ENCODE measurements at places on chromosomes 2 and 18.

DNA sequence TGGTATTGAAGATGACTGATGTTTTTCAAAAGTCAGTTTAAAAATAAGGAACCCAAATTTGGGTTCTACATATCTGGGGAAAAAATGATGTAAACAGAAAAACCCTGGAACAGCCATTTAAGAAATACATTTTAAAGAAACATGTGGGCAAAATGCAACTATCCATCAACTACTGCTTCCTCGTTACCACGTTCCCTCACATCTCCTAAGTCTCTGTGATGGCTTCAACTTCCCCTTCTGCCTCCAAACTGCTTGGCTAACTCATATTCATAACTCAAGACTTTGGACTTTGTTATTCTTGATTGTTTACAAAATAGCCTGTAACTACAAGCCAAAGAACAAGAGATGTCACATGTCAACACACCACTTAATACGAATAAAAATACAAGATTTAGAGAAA lies 116.3 kb downstream of the DYM start:
- DNase-seq, result no peak

DNA sequence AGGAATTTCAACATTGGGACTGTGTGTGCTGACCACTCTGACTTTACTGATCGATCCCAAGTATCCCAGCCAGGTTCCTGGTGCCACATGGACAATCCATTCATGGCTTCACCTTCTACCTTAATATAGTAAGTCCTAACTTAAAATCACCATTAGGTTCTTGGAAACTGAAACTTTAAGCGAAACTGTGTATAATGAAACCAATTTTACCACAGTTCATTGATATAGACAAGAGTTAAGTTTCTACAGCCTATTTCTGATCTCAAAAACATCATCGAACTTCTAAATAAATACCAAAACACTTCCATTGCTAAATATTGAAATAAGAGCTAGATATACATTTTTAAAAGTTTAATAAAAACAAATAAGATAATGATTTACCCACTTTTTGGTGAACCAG lies 4.4 kb upstream of the EXOC6B start:
- DNase-seq, result no peak

- no peak for DNase-seq
Measured at GRCh38 chr2:110755491-110756078, 23.2 kb downstream of the ACOXL start.

DNA sequence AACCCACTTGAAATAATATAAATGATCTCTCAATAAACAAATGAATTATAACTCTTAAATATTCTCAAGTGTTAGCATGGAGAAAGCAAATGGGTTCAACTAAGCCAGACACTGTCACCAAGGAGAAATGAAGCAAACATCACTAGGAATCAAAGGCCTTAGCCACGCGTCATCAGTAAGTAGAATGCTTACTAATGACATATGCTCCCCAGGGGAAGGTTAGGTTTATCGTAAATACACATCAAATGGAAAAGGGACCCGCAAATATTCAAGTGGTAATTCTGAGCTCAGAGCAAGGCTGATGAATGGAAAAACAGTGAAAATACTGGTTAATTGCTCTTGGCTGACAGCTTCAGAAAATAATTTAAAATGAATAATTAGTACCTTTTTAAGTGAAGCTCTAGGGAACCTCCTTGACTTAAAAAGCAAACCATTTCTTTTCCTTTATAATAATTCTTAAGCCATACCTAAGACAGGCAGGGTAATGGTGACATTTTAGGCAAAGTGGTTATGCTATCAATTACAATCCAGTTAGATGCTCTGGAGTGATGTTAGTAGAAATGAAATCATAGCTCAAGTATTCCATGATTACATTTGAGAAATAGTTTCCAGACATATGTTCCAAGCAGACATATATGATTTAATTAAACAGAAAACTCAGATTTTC lies 101.5 kb downstream of the ALPK2 start:
- peak; percentile 79 for DNase-seq

DNA sequence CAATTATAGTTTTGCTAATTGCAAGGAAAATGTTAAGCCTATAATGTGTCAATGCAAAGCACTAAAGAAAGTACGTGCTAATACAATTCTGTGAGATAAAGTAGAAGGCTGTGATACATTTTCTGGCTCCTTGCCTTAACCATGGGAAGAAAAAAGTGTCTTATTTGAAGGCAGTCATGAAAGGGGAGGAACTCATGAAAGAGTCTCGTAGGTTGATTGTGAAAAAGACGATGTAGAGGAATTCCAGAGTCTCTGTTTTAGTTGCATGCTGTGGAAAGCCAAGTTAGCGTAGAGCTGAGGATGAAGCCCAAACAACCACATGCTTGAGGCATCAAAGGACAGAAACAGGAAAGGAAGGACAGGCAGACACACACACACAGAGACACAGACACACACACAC lies 214.1 kb downstream of the MEIS1 start:
- DNase-seq, result no peak

DNA sequence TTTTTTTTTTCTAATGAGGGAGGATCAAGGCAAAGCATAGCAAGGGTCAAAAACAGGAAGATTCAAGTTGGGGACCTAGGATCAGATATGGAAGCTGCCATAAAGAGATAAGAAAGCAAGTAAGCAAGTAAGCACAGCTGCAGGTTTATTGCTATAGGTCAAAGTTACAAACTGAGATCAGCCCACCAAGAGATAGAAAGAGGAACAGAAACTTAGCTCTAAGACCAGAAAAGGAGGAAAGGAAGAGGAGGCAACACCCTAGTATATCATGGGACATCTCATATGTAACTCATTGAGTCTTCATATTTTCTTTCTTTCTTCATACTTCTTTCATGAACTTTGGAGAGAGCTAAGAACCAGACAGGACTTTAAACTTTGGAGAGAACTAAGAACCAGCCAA lies 295.9 kb upstream of the CRIM1 start:
- DNase-seq, result no peak

DNA sequence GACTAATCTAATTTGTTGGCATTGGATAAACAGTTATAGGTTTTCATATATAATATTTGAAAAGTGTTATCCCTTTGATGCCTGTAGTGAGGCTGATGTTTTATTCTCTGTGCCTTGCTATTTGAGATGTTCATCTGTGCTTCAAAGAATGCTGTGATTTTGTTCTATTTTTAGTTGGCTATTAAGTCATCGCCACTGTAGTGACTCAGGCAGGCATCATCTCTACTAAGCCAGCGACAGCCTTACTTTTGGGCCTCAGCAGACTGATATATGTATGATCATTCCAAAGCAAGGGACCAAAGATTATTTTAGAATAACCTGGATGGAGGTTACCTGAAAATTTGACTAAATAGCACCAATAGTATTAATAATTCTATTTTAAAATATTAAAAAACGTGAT lies 1674.5 kb upstream of the NXPH2 start:
- no peak for DNase-seq

DNA sequence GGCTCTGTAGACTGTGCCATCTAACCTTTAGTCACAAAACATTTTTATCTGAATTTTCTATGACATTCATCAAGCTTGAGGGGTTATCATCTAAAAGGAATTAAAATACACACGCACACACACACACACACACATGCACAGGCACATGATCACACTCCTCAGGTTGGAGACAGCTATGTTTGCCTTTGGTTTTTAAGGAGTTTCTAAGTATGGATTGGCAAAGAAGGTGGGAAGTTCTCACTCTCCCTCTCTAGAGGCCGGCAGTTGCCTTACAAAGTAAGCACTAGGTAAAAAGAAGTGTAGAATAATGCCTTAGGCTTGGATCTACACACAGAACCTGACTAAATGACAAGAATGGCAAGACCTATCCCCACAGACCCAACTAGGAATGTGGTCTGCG lies 437.1 kb downstream of the ZEB2 start:
- no peak for DNase-seq

DNA sequence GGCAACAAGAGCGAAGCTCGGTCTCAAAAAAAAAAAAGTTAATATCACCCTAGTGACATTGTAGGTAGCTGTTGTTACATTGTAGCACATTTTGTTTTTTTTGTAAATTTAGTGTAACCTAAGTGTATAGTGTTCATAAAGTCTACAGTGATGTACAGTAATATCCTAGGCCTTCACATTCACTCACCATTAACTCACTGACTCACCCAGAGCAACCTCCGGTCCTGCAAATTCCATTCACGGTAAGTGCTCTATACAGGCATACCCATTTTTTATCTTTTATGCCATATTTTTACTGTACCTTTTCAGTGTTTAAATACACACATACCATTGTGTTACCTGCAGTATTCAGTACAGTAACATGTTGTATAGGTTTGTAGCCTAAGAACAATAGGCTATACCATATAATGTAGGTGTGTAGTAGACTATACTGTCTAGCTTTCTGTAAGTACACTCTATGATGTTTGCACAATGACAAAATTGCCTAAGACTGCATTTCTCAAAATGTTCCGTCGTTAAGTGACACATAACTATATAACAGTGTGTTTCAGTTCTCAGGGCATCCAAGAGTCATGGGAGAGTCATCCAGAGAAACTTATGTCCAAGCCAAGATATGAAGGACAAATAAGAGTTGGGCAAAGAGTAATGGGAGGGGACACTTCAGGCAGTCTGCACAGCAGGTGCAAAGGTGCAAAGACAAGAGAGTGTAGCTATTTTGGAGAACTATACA lies 68.4 kb downstream of the TANK start:
- DNase-seq, result no peak

- DNase-seq, result no peak
Measured at GRCh38 chr2:216881411-216881810, 21.5 kb upstream of the TNP1 start.

DNA sequence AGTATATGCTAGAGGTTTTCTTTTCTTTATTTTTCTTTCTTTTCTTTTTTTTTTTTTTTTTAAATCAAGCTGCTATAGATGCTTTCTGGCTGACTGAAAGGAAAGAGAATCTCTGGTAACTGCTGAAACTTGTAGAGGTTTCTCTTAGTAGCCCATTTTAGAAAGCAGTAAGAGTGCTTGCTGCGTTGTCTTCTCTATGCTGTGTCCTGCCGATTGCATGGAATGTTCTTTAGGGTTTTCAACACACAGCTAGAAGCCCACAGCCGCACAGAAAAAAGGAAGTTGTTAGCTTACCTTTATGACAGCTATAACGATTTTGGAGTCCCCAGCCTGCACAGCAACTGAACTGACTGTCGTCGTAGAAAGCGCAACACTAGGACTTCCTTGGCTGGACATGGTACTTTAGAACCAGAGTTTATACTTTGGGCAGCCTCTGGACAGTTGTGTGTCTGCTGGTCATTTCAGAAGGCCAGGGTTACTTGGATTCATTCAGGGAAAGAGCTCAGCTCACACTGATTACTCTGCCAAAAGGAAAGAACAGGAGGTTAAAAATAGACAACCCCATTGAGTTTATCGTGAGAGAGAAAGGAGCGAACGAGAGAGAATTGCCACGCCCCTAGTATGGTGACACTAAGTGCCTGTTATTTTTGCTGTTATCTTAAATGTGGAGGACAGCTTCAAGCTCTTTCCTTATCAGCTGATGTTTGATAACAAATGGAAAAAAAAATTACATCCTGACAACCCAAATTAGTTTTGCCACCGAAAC lies at the start of gene CCDC141:
CCDC141 (minus strand) TSS at position 592 of the 766 bp plus-strand sequence; CDS start at position 396, 196 bp downstream.
- DNase-seq, result no peak

DNA sequence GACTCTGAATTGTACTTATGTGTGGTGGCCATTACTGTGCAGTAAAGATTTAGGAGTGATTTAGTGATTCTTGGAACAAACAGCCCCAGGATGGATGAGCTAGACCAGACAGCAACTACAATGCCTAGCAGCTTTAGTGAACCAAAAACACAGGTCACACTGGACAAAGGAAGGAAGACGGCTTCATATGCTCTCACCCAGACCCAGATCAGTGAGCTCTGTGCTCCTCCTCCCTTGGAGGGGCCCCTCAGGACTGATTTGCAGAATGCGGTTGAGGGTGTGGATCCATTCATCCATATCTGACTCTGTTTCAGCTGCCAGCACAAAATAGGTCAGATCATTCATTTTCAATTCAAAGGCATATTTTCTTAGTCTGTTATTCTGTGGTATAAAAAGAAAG lies 159.7 kb upstream of the CCDC195 start:
- no peak for DNase-seq

- DNase-seq, result no peak
Measured at GRCh38 chr2:40093021-40093675, 314.1 kb upstream of the THUMPD2 start.

DNA sequence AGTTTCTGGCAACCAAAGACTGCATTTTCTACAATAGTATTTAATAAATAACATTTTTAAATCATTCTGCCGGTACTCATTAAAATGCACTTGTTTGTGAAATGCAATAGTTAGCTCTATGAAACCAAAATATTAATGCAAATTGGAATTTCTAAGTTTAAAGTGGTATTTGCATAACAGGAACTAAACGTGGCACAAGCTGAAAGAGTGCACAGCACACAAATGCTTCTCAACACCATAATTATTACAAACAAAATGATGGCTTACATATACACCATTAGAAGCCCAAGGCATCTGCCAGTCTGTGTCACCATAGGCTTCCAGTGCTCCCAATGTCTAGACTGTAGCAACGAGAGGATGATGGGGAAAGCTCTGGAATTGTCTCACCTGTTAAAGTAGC lies 280.5 kb downstream of the TCF4 start:
- no peak for DNase-seq

- DNase-seq, result no peak
Measured at GRCh38 chr2:29576231-29576630, 345.2 kb downstream of the ALK start.

DNA sequence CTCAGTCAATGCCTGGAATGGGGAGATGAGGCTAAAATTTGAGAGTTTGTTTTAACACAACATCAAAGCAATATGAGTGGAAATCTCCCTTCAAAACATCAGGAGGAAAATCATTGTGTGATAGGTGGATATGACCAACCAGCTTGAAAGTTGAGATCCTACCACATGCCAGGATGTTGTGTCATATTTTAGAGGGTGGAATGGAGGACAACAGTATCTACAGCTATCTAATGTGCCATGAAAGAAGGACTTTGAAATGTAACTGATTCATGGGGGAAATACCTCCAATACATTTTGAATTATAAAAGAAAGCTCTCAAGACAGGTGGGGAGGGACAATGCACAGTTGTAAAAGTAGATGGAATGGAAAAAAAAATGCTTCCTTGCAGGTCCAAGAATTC lies 87.8 kb downstream of the SP100 start:
- DNase-seq, result no peak
